ENCODE measurements at places on chromosomes 3 and 15.

DNA sequence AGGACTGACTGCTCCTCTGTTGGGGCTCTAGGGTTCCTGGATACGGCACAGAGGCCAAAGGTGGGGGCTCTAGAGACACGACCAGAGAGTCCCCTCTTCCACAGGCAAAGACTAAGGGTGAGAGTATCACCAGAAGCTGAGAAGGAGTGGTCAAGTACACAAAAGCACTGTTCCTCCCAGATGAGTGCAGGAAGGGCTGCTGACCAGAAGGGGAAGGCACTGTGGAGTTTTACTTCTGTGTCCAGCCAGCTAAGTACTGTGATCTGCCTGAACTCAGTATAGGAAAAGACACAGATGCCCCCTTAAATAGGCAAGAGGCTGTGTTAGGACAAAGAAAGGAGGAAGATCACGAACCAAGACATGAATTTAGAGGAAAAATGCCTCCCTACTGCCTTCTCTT lies 11.7 kb downstream of the MRPS11 start:
- no peak for DNase-seq

DNA sequence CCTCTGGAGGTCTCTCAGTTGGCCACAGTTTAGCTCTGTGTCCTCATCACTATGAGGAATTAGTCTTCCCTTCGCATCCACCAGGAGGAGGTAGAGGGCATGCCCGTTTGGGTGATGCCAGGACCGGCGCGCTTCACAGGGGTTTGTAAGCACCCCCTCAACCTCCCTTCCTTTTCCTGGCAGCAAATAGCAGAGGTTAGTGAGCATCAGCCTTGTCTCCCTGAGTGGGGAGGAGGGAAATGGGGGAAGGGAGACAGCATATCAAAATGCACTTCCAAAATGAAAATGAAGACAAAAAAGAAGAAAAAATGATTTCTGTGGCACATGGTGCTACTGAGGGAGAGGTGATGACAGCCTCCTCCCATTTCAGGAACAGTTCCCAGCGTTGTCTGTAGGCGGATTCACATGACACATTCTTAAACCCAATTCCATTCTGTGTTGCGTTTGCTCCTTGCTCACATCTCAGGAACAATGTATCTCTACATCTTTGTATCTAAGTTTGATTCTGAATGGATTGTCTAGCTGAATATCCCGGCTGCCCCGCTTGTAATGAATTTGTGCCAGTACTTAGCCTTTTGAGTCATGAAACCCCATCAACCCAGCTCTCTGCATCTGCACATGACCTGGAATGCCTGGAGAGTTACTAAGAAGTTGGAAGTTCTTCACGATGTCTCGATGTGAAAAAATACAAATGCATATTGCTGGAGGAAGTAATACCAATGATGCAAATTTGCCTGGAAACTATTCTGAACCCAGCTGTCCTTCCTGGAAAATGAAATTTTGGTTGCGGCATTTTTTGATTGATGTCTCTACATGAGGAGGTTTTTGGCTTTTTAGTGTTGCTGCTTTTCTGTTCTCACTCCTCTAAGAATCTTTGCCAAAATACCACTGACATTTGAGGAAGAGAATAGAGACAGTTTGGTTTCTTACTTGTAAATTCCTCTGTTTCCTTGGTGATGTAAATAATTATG lies 45.2 kb downstream of the TYRO3 start:
- DNase-seq, result peak; percentile 75

DNA sequence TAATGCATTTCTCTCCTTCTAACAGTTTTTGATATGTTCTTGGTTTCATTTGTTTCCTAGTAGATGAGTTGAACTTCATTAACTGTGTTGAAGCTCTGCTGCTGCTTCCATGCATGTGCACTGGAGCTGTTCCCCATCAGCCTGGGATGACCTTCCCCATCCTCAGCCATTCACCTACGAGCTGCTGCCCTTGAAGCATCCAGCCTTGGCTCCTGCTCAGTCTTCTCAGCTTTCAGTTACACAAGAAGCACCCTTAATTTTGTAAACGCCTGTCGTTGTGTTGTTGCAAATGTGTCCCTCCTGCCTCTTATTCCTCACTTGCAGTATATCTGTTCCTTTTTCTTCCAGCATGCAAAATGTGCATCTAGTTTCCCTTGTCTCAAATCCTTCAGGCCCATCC lies 8.5 kb upstream of the ZXDC start:
- DNase-seq, result no peak

DNA sequence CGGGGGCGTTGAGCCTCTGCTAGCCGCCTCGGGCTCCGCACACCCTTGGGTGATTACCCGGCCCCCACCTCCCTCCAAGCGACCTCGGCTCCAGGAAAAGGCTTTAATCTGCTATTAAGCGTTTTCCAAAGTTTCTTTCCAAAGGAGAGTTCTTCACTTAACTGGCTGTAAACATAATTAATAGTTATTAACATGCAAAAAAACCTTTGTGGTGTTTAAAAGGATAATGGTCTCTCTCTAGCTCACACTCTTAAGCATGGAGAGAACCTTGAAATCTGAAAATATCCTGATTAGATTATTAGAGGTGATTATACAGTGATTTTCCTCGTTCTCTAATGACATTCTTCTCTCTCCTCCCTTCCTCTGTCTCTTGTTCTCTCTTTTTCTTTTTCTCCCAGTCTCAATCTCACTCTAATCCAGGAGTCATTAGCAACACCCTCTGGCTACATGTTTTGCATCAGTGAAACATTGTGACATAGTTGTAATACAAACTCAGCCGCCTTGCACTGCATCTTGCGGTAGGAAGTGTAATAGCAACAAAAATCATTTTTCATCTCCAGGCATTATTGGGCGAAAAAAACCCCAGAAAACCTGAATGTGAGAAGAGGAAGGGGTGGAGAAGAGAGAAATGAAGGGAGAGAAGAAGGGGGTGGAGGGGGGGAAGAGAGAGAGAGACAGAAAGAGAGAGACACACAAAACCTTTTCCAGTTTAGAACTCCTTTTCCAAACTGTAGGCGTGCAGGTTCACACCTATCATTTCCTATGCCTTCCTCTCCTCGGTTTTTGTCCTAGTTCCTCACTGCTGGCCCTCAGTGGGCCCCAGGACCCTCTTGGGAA lies 24.4 kb downstream of the NR2F2 start:
- peak; percentile 21 for DNase-seq

GRCh38 chr15:80934761-80935221 lies 54.8 kb downstream of the MESD start:
- peak; percentile 21 for DNase-seq

GRCh38 chr3:149368674-149369497 lies 8.6 kb downstream of the TM4SF1 start:
- no peak for DNase-seq

- no peak for DNase-seq
Observed at GRCh38 chr3:116291141-116291540, 154.1 kb downstream of the LSAMP start.

- DNase-seq, result no peak
Observed at GRCh38 chr15:60494108-60494507, 15.2 kb upstream of the ICE2 start.

DNA sequence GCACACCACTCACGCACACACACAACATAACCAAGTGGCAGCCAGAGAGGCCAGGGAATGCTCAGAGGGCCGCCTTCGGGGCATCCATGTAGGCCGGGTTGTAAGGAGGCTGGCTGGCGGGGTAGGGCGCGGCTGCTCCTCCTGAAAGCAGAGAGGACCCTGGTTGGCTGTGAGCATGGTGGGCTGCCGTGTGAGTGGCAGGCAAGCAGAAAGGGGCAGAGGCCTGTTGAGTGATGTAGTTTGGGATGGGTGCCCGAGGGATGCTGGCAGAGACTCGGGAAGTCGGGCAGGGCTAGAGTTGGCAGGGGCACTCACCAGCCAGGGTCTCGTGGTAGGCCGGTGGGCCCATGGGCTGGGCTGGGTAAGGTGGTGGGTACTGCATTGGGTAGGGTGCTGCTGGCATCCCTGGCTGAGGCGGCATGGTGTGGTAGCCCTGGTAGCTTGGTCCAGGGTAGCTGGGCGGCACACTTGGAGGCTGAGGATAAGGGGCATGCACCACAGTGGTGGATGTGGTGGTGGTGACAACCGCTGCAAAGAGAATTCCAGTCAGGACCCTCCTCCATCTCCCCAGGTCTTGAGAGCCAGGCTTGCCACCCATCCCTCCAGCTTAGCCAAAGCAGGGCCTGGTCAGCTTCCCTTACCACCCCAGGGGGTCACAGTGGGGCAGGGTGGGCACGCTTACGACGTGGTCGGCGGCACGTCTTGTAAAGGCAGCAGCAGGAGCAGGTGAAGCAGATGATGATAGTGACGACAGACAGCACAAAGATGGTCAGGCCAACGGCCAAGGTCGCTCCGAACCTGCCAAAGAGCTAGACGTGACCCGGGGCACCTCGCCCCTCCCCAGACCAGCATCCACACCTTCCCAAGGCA lies 22.7 kb downstream of the ATRIP start:
- DNase-seq, result no peak

GRCh38 chr15:25890529-25890928 lies 27.4 kb upstream of the ATP10A start:
- no peak for DNase-seq

- no peak for DNase-seq
Observed at GRCh38 chr3:39448506-39449233, 18.8 kb upstream of the MOBP start.

GRCh38 chr3:189806171-189806951 lies 175.2 kb downstream of the TP63 start:
- no peak for DNase-seq

- DNase-seq, result no peak
Observed at GRCh38 chr3:81274671-81275070, 486.8 kb downstream of the GBE1 start.

- DNase-seq, result no peak
Observed at GRCh38 chr3:154428286-154429206, 1.4 kb downstream of the GPR149 start.

DNA sequence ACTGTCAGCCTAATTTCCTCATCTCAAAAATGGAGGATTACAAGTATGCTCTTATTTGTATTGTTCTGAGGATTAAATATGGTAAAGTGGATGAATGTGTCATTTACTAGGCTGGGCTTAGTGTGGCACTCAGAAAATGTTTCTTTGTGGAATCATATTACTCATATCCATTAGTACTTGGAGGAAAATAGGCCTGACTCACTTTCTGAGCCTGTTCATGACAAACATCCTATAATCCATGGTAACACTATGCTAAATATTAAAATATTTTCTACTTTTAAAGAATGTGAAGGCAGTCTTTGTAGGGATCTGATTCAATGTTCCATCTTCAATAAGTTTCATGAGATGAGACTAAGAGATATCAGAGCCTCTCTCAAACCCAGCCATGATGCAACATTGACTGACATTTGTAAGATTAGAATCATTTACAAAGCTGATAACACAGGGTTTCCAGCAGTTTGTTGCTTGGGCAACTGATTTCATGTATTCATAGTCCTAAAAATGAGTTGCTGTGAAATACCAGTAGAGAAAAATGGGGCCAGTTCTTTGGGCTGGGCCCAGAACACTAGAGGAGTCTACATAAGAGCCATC lies 1048.5 kb downstream of the NTRK3 start:
- DNase-seq, result no peak

GRCh38 chr3:42961633-42962032 lies 17.5 kb upstream of the GASK1A start:
- DNase-seq, result peak; percentile 53
